ENCODE measurements at places on chromosomes 2 and 18. TPM values are rescaled to one million over a fixed set of nuclear protein-coding genes. Genes with fewer than 3 reads are reported as not detected.

The UGT1A9 gene
- not detected for total RNA-seq

The HAAO gene
- 12.2 TPM for total RNA-seq

The SULT1C4 gene
- not detected for total RNA-seq

The PMAIP1 gene
- total RNA-seq, result 2.4 TPM

The MC5R gene
- total RNA-seq, result not detected

The GRHL1 gene
- 0.52 TPM for total RNA-seq

The COA5 gene
- 48.1 TPM for total RNA-seq

The MC4R gene
- total RNA-seq, result not detected

The CRYGC gene
- not detected for total RNA-seq

The LIMS3 gene
- total RNA-seq, result 1.6 TPM

The CNGA3 gene
- 0.16 TPM for total RNA-seq

The CASP10 gene
- total RNA-seq, result 4.7 TPM

The RETSAT gene
- 71.5 TPM for total RNA-seq

The NDC80 gene
- 3.3 TPM for total RNA-seq

The STAT4 gene
- total RNA-seq, result 0.63 TPM

The APLF gene
- 5.9 TPM for total RNA-seq

The BARD1 gene
- total RNA-seq, result 22.2 TPM

The ARHGAP25 gene
- total RNA-seq, result 0.47 TPM

The SPP2 gene
- total RNA-seq, result 0.16 TPM

The GPR39 gene
- 0.86 TPM for total RNA-seq

The GNAL gene
- total RNA-seq, result 0.69 TPM

The CHRNA1 gene
- not detected for total RNA-seq

The CCDC150 gene
- 5.2 TPM for total RNA-seq

The FBXO48 gene
- 0.32 TPM for total RNA-seq

The TBR1 gene
- not detected for total RNA-seq

The ANKMY1 gene
- total RNA-seq, result 4.8 TPM

The EVX2 gene
- not detected for total RNA-seq

The GKN2 gene
- not detected for total RNA-seq

The GPR75 gene
- 0.52 TPM for total RNA-seq

The GATA6 gene
- 3.5 TPM for total RNA-seq

The NEURL3 gene
- total RNA-seq, result 0.16 TPM

The C2orf76 gene
- total RNA-seq, result 11.7 TPM

The IL1R2 gene
- 0.79 TPM for total RNA-seq

The POTEJ gene
- total RNA-seq, result not detected

The PDIA6 gene
- total RNA-seq, result 399 TPM

The FEV gene
- not detected for total RNA-seq

The TEX44 gene
- not detected for total RNA-seq

The TRIM54 gene
- 0.09 TPM for total RNA-seq

The RALBP1 gene
- 58.2 TPM for total RNA-seq

Data from bronchial smooth muscle cell (primary cell).